ENCODE measurements at places on chromosomes 7 and 10. TPM values are rescaled to one million over a fixed set of nuclear protein-coding genes. Genes with fewer than 3 reads are reported as not detected.
A peak's percentile ranks its signal among the peaks of the same experiment; 100 is the strongest.

Gene ANKRD61
- not detected for polyA plus RNA-seq

Gene CNPY1
- not detected for polyA plus RNA-seq

Gene CWF19L1
- polyA plus RNA-seq = 38.4 TPM

Gene RNLS
- polyA plus RNA-seq = 4.8 TPM

Gene NEURL1
- polyA plus RNA-seq = 0.07 TPM

Gene SLC26A3
- not detected for polyA plus RNA-seq

Gene OR6B1
- polyA plus RNA-seq = not detected

Gene ZNF488
- polyA plus RNA-seq = not detected

Gene C10orf62
- not detected for polyA plus RNA-seq

Gene CCL24
- not detected for polyA plus RNA-seq

Gene EPHB4
- polyA plus RNA-seq = not detected

Gene CACNB2
- polyA plus RNA-seq = 0.21 TPM

Gene METTL27
- not detected for polyA plus RNA-seq

- peak; percentile 43 for DNase-seq
These were observed 732 bp downstream of the FAM53B start for GRCh38 chr10:124743191-124744101.

DNA sequence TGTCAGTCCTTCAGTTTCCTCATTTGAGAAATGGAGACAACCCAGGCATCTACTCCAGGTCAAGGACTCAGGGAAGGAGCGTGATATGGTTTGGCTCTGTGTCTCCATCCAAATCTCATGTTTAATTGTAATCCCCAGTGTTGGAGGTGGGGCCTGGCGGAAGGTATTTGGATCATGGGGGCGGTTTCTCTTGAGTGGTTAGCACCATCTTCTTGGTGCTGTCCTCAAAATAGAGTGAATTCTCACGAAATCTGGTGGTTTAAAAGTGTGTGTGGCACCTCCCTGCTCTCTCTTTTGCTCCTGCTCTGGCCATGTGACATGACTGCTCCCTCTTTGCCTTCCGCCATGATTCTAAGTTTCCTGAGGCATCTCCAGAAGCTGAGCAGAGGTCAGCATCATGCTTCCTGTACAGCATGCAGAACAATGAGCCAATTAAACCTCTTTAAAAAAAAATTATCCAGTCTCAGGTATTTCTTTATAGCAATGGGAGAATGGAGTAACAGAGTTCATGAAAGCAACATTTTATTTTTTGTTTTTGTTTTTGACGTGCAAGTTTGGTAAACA, 30.0 kb downstream of the ARHGAP22 start:
- DNase-seq = no peak

GRCh38 chr7:73833251-73833919, 2.6 kb downstream of the CLDN4 start:
- no peak for DNase-seq

- DNase-seq = no peak
These were observed 156.6 kb upstream of the LYZL2 start for GRCh38 chr10:30786131-30786530.

DNA sequence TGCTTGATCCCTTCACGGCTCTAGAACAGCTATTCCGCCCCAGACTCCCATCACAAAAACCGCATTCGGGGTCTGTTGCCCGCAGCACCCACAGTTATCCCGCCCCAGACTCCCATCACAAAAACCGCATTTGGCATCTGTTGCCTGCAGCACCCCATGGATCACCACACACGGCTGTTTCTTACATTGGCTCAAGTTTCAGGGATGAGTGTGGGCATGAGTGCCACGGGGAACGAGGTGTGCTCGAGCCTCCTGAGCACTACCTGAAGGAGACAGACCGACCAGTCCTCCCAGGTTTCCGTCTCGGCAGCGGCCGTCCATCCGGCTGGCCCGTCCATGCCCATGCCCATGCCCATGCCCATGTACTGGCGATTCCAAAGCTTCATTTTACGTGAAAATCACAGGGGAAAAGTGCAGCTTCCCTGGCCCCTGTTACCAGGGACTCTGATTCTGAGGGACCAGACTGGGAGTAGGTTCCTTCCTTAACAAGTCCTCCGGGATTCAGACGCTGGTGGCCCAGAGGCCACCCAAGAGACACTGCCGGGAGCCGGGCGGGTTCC, 66.4 kb upstream of the INSIG1 start:
- DNase-seq = no peak

GRCh38 chr10:30437031-30437841, 3.3 kb downstream of the MAP3K8 start:
- DNase-seq = peak; percentile 35

GRCh38 chr10:77510695-77511094, 126.9 kb downstream of the KCNMA1 start:
- no peak for DNase-seq

DNA sequence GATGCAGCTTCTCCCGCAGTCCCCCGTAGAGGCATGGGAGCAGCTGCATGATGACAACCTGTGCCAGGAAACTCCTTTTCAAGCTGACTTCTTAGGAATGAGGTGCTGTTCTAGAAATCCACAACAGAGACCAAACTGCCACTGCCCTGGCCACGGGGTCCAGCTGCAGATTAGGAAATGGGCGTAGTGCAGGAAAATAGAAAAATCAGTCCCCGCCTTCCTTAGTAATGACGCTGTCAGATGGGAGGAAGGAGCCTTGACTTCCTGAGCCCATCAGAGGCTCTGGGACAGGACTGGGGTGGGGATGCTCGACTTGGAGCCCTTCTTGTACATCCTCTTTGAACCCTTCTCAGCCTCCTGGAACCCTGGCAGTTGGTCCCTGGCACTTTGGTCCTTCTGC, 227.8 kb upstream of the GRB10 start:
- no peak for DNase-seq

DNA sequence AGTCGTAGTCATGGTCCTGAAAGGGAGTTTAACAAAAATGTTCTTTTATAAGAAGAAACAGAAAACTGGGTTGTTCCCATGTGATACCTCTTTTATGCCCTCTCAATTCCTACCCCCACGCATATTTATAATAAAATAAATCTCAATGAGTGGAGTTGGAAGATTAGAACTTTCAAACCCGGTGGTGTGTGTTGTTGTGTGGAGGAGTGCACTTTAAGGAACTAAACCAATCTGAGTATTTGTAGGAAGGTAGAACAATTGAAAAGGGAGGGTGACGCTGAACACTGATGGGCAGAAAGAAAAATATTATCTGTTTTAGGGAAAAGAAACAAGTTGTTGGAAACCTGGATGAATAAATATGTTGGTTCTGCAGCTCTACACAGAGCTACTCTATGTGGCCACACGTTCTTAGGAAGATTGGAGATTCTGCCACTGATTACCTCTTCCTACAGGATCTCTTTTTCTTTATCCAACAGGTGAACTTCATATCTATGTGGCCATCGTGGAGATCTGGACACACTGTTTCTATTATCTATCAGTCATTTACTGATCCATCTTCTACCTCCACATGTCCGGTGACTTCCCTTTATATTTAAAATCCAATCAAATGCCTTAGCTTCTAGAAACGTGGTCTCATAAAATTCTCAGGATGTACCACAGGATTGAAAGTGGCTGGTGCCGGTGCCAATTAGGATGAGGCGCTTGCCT, 13.1 kb upstream of the GATA3 start:
- DNase-seq = no peak

DNA sequence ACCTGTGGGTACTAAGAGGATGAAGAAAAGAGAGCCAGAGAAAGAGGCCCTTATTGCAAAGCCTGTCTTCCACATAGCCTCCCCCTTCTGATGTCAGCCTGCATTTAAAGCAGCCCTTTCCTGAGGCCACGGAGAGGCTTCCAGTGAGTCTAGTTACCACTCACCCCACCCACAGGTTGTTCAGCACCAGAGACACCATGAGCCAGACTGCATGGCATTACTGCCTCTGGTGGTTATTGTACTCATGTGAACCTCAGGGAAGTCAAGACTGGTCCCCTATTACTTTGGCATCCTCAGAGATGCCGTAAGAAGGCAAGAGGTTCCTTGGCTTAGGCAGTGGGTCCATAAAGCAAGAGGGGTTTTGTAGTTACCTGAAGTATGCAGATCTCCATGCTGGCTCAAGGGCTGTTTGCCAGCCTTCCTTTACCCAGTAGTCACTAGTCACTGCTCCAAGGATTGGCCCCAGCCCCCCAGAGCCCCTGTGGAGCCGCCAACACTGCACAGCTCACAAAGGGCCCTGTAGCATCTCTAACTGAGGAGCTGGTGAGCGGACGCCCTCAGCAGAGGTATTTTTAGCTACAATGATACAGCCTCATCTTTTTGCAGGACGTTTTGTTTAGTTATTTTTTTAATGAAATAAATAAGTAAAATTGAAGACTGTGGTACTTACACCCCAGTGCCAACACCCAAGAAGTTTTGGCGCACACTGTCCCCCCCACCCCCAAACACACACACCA, 20.7 kb downstream of the LRRC4 start:
- no peak for DNase-seq

DNA sequence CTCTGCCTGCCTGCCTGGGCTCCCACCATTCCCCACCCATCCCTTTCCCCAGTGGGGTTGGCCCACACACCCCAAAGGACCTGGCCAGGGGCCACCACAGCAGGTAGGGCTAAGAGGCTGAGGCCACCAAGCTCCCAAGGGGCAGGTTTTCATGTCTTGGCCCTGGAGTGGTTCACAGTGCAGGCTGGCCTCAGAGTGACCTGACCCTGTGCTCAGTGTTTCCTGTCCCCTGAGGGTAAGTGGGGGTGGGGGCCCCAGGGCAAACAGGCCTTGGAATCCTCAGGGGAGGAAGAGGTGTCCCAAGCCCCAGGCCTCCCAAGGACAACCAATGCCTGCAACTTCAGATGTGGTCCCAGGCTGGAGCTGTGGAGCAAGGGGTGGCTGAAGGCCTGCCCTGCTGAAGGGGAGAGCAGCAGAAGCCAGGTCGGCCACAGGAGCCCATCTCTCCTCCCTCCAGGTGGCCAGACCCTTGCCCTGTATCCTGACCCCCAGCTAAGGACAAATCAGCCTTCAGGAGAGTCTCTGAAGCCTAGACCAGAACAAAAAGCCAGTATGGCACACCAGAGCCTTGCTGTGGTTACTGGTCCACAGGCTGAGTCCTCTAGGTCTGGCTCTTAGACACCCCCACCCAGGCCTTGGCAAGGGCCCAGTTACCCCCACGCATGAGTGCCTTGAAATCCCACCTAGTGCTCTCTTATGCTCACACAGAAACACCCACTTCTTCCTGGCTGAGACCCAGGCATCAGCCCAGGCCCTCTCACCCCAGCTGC, 27.6 kb downstream of the POLL start:
- DNase-seq = no peak

- no peak for DNase-seq
These were observed 175.4 kb upstream of the AKR1E2 start for GRCh38 chr10:4650582-4650981.

DNA sequence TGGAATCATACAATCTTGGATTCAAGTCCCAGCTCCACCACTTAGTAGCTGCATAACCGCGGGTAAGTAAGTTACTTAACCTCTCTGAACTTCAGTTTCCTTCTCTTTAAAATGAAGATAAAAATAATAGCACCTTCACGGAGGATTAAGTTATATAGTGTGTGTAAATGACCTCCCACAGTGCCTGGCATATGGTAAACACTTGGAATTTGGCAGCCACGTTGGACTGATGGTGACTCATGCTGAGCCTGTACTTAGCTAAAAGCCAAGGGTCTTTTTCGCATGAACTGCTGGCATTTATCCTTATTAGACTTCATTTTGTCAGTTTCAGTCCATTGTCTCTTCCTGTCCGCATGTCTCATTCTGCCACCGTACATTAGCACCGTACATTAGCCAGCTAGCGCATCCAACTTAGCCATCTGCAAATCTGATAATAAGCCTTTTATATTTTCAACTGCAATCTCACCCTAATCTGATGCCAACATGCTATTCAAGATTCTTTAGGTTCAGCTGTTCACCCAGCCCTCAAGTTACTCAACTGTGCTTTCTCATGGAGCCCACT, 11.2 kb downstream of the SLC13A4 start:
- DNase-seq = no peak

GRCh38 chr10:60420991-60421894, 31.6 kb upstream of the ANK3 start:
- DNase-seq = no peak

GRCh38 chr10:43666552-43666951, 17.9 kb upstream of the ZNF32 start:
- DNase-seq = no peak

DNA sequence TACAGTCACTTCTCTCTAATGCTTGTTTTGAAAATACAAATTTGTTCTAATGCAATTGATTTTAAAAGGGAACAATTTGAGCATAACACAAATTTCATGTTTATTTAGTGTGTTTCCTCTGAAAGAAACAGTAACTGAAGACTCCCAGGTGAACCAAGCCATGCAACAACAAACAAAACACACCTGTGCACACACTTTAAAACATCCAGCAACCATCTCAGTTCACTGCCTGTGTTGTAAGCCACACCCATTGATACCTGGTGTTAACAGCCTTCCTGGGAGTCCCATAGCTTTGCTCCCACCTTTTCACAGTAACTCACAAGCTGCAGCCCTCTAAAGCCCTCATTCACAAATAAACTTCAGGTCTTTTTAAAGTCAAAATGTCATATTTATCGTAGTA, 89.3 kb downstream of the DOCK4 start:
- no peak for DNase-seq

DNA sequence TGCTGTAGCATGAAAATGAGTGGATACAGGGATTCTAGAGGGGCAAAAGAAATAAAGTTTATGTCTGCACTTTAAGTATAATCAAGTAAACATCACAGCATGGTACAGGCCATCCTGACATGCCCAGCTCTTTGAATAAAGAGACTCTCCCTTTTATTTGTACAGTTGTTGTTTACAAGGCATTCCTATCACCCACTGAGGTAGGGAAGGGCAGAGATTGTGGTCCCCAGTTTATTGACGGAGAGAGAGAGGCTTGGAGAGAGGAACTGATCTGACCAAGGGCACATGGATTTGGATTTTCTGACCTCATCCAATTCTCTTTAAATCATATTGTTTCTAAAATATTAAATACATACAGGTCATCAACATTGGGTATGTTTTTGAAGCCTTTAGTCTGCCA, 53.9 kb downstream of the TACC2 start:
- no peak for DNase-seq
